Muscle of leg (tissue), 16 donors: ENCODE measurements at places on chromosomes 5 and 9. TPM values are rescaled to one million over a fixed set of nuclear protein-coding genes. Genes with fewer than 3 reads are reported as not detected.

GRCh38 chr5:67310169-67310568 lies 113.6 kb upstream of the CD180 start:
- DNase-seq: no peak

DNA sequence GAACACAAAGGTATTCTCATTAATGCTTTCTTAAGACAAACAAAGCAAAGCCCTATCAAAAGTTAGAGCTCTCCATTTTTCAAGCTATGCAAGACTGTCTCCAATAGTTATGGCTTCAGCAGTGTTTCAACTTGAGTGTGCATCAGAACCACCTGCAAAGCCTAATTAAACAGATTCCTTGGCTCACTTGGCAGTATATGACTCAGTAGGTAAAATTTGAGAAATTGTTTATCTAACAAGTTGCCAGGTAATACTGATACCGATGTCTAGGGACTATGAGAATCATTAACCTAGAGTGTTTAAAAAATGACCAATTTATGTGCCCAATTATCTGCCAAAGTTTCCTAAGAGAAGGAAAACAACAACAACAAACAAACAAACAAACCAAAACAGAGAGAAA lies 60.3 kb upstream of the PARP8 start:
- DNase-seq: no peak

- DNase-seq: peak; percentile 78
These were observed 744 bp downstream of the TARS1 start for GRCh38 chr5:33441241-33442177.

The COX7C gene
- 1,070 TPM for polyA plus RNA-seq

The ADCY2 gene
- 45.9 TPM for polyA plus RNA-seq

DNA sequence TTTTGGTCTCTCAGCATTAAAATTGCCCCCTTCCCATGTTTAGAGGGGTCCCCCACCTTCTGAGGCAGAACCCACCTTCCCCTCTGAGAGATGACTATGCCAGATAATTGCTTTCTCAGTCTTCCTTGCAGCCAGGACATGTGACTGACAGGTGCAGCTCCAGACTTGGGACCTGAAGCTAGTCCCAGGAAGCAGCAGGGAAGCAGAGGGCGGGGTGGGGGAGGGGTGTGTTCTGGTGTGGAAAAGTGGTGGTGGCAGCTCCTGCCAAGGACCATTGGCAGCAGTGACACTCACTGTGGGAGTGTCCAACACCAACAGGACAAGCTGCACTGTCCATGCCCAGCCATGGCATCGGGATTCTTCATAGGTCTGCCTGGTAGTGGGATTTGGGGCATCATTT lies 2.3 kb downstream of the EIF4E1B start:
- no peak for DNase-seq
